ENCODE measurements at places on chromosomes 7 and 10.

- no peak for DNase-seq
Measured at GRCh38 chr10:70898687-70899086, 10.3 kb upstream of the PCBD1 start.

- no peak for DNase-seq
Measured at GRCh38 chr7:68133045-68133444, 1136.4 kb downstream of the TYW1 start.

GRCh38 chr7:86469680-86470295 is 173.9 kb upstream of the GRM3 start:
- peak; percentile 79 for DNase-seq

DNA sequence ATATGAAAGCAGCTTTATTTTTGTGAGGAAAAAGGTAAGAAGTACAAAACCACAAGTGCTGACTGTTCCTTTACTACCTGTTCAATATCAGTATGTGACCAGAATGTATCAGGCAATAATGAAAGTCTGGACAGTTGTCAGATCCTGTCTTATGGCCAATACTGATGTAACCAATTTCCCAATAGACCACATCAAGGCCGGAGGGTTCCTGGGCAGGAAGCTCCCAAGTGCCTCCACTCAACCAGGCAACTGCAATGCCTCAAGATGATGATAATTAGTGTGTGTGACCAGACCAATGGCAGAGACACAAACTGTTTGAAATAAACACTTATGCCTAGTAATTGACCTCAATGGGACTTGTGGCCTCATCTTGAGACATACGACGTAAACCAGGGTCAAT is 149.4 kb upstream of the ASAH2 start:
- no peak for DNase-seq

DNA sequence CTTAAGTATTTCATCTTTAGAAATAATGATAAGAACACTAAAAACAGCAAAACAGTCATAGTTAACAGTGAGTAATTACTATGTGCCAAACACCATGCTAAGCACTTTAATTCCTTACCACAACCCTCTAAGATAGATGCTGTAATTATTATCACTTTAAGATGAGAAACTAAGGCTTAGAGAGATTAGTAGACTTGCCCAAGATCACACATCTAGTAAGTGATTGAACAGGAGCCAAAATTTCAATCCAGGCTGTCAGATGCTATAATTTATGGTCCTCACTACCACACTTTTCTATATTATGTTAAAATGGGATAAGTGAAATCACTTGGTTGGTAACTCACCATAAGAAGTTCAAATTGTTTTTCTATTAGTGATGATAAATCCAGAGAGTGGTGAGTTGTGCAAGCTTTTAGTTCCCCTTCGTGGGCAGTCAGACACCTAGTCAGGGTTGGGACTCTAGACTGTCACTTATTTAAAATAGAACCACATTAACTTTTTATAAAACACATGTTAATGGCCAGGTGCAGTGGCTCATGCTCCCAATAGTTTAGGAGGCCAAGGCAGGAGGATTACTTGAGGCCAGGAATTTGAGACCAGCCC is 85.9 kb upstream of the GATA3 start:
- DNase-seq, result no peak

DNA sequence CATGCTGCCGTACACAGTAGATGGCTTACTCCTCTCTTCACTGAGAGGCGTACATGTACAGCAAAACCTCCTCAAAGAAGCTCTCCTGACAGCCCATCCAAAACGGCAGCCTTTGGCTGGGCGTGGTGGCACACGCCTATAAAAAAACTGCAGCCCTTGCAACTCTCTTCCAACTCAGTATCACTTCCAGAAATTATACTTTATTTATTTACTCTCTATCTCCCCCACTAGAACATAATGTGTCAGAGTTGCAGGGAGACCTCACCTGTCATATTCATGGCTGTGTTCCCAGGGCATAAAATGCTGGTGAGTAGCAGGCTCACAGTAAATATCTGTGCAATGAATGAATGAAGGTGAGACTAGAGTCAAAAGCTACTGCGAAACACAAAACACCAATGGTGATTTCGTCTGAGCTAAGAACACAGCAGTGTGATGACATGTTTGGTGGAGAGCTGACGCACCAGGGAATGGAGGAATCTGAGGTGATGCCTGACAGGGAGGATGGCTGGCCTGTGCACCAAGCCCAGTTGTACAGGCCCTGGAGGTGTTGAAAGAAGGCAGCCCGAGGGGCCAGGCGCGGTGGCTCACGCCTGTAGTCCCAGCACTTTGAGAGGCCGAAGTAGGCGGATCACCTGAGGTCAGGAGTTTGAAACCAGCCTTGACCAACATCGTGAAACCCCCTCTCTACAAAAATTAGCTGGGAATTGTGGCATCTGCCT is 55.3 kb downstream of the COBL start:
- DNase-seq, result no peak

DNA sequence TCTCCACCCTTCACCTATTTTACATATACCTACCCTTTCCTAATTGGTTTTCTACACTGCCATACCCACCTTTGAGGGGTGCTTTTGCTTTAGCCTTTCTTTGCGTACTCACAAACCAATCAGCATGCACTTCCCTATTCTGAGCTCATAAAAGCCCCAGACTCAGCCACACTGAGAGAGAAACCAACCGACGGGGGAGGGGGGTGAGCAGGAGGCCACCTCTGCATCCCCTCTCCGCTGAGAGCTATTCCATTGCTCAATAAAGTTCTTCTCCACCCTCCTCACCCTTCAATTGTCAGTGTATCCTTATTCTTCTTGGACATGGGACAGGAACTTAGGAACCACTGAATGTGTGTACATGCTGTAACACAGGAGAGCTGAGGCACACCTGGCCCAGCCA is 9.0 kb upstream of the FKBP9 start:
- DNase-seq, result no peak

DNA sequence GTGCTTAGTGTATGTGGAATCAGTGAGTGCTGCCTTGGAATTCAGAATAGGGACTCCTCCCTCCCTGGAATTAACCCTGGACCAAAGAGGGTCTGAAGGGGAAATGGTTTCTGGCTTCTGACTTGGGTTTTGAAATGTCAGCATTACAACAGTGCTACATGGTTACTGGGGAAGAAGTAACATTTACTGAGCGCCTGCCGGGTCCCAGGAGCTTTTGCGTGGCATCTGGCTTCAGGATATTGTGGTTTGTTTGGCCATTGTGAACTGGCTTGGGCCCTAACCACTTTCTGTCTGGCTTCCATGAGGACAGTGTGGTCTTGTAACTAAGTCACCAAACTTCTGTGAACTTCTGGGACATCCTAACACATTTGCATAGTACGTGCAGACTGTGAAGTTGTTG is 21.3 kb downstream of the TSPAN15 start:
- no peak for DNase-seq

- DNase-seq, result no peak
Measured at GRCh38 chr7:71414490-71414889, 282.5 kb downstream of the GALNT17 start.

DNA sequence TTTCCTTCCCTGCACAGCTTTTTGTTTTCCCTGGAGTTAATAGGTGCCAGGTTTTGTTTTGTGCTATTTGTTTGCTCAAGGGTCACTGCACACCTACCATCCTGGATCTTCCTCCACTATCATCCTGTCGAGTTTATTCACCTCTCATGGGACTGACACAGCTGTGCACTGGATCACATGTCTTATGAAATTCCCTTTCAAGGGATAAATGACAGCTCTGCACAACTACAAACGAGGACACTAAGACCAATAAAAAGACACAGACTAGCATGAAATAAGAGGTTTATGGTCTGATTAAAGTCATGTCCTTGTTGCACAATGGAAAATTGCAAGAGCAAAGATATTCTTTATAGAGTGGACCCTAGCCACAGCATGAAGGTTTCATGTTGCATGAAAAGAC is 76.7 kb upstream of the SFMBT2 start:
- DNase-seq, result no peak

- no peak for DNase-seq
Measured at GRCh38 chr10:112363696-112364688, 9.9 kb upstream of the ACSL5 start.

- peak; percentile 61 for DNase-seq
Measured at GRCh38 chr7:135672560-135673359, 10.4 kb downstream of the STMP1 start.

DNA sequence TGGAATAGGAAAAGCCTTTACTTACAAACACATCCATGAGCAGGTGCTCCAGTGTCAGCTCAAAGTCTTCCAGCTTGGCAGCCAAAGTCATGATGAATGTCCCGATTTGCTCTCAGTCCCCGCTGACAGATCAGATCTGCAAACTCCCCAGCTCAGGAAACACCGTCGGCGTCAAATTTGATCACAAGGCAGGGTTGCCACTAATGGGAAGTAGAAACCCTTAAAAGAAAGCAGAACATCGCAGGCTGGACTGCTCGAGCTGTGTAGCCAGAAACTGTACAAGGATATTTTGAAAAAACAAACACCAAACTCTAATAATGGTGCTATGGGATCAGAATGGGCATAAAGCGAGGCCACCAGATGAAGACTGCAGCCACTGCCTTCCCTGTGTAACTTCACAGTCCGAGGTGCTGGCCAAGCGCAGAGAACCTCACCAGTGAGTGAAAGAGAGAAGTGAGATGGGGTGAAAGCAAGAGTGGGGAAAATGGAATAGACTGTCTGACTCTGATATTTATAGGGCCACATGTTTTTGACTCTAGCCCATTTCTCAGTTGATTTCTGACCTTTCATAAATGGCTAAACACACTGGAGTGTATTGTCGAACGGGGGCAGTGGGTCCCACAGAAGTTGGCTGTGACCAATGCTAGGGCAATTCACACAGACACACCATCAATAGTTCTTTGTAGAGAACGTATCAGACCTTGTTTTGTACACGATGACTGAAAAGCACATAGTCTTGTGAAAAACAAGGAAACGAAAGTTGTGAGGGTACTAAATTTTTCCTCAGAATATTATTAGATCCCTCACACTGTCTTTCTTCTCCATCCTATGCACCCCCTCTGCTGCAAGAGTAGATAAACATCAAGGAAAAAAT is 306.2 kb downstream of the FRMD4A start:
- DNase-seq, result no peak

GRCh38 chr7:77699056-77699455 is 2.8 kb downstream of the RSBN1L start:
- DNase-seq, result peak; percentile 22

- no peak for DNase-seq
Measured at GRCh38 chr7:64114791-64115190, 69.6 kb downstream of the ZNF727 start.

GRCh38 chr10:493391-494148 is 195.9 kb downstream of the DIP2C start:
- DNase-seq, result no peak

DNA sequence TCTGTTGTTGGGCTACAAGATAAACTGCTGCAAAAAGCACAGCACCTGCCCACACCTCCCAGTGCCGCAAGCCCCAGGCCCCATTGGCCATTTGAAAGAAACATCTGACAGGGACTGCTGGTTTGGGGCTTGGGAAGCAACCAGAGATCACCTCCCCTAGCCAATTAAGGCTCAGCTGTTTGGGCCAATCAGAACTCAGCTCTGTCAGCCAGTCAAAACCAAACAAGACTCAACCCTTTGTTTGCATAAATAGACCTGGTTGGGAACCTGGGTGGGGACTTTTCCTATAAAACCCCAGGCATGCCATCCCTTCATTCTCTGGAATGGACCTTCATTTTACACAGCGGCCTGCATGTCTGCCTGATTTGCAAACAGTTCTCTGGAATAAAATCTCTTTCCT is 17.2 kb upstream of the NME8 start:
- no peak for DNase-seq

GRCh38 chr7:1752771-1753563 is 82.9 kb downstream of the ELFN1 start:
- DNase-seq, result no peak

DNA sequence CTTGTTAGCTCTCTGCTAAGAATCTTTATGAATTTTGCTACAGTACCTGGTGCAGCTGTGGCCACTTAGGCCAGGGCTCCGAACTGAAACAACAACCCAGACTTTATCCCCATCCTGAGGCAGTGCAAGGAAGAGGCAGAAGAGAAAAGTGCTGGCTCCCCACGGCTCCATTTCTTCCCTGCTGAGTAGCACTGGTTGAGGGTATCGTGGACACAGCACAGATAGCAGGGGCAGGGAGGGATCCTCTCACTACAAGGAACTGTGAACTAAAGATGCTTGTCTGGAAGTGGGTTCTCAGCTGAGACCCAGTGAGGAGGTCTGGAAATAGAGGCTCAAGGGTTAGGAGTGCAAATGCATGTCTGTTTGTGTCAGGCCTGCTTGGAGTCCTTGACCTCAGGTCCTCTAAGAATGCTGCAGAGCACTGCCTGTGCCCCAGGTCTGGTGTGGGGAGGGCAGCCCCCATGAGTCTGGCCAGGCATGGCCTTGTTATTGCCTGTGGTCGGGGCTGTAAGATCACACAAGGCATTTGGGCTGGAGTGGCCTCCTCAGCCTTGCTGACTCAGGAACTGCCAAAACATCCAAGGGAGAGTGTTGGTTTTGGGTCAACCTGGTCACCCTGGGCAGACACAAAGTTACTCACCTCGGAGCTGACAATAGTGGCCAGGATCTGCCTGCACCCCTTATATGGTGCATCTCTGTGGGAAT is 58.1 kb downstream of the DMBT1 start:
- DNase-seq, result no peak

- DNase-seq, result peak; percentile 69
Measured at GRCh38 chr7:118195837-118196474, 12.0 kb downstream of the LSM8 start.

DNA sequence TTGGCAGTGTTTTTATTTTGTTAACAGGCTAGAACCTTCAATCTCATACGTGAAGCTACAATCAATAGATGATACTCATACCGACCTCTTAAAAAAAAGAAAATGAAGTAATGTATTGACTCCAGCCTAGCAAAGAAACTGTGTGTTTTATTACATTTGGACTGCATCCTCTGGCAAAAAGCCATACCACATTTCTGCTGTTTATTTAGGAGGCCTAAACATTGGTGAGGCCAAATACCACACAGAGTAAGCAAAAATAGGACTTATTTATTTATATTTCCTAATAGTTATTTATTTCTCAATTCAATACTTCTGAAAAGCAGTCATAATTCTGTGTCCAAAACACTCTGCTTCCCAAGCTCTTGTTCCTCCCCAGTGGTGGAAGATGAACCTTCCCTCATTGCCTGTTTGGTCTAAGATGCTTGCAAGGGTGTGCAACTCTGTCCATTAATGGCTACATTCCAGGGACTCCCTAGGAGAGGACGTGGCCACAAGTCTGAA is 398.8 kb upstream of the KLF6 start:
- DNase-seq, result no peak

- no peak for DNase-seq
Measured at GRCh38 chr7:24721481-24722001, 35.7 kb downstream of the GSDME start.

DNA sequence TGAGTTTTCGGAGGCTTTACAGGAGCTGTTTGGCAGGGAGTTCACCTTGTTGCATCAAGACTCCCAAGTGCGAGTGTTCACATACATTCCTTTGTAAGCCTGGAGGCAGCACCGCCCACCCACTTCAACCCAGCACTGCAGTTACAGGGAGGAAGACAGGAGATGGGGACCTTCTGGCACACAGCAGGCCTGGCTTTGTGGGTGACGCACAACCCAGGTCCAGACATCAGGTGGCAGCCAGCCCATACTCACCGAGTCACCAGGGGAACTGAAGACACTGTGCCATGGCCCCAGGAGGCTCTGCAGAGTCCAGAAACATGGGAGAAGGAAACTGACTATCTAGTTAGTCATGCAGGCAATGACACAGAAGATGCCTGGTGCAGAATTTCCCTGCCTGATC is 305.9 kb upstream of the RNF32 start:
- no peak for DNase-seq
